Stimulated activated CD4-positive, alpha-beta T cell treated with anti-CD3 and anti-CD28 coated beads, Interleukin-1b, Interleukin-23, amount 100 ng/mL, for 1 hour (primary cell): ENCODE measurements at places on chromosomes 1 and 21.

DNA sequence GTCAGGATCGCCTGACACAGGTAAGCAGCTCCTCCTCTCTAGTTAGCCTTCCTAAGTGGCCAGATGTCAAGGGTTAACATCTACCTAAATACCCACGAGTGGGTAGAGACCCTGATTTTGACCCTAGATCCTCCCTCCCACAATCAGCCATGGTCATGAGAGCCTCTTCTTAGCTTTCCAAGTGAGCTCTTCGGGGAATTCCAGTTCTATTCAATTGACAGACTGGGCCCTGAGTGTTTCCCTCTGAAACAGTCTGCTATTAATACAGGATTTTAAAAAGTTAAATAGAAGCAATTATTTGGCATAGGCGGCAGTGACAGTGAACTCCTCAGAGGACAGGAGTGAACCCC lies 28.1 kb downstream of the C2CD2 start:
- DNase-seq = no peak

DNA sequence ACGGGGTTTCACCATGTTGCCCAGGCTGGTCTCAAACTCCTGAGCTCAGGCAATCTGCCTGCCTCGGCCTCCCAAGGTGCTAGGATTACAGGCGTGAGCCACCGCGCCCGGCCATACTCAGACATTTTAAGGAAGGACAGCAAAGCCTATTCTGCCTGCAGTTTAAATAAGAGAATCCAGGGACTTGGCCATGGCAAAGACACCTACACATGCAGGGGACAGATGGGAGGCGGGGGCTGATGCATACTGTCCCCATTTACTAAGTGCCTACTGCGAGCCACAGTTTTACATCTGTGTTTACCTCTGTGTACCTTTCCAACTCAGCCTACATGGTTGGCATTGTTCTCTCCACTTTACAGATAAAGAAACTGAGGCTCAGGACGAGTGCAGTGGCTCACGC lies 25.4 kb downstream of the LDLRAD2 start:
- DNase-seq = no peak

- no peak for DNase-seq
Observed at GRCh38 chr1:182476625-182477024, 26.7 kb downstream of the RGSL1 start.

- DNase-seq = no peak
Observed at GRCh38 chr1:115312742-115313141, 25.3 kb downstream of the NGF start.

GRCh38 chr1:178388418-178389145 lies 108.2 kb downstream of the CLEC20A start:
- no peak for DNase-seq

- DNase-seq = no peak
Observed at GRCh38 chr1:184987696-184988095, 13.4 kb upstream of the NIBAN1 start.

DNA sequence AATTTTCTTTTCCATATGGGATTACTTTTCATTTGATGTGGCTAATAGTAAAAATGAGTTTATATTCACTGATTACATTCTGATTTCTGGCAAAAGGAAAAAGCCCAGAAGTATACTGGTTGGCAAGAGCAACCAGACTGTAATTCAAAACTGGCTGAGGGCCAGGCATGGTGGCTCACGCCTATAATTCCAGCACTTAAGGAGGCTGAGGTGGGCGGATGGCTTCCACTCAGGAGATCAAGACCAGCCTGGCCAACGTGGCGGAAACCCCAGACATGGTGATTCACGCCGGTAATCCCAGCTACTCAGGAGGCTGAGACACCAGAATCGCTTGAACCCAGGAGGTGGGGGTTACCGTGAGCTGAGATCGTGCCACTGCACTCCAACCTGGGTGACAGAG lies 14.5 kb downstream of the SYT11 start:
- DNase-seq = no peak

GRCh38 chr1:157103268-157103667 lies 3.7 kb upstream of the ETV3L start:
- no peak for DNase-seq

DNA sequence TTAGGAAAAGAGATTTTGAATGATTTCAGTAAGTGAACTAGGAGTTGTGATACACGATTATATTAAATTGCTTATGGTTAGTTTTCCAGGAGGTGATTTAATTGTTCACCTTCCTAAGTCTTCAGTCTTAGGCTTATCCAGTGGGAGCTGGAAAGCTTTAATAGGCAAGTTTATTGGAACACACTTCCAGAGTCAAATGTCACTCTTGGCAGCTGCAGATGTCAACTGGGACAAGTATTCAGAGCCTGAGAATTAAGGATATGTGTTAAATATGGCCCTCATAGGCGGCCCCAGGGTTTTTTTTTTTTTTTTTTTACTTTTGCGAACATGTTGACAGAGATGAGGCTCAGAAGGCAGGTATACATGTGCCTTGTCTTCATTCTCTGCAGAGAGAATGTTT lies 29.2 kb downstream of the UCK2 start:
- no peak for DNase-seq

GRCh38 chr1:206757524-206758266 lies 12.9 kb upstream of the IL19 start:
- DNase-seq = no peak
